ENCODE measurements at places on chromosomes 5 and 9.

GRCh38 chr5:95327211-95327610, 42.3 kb upstream of the MCTP1 start:
- DNase-seq, result no peak

- DNase-seq, result no peak
These were observed 153.3 kb downstream of the EFNA5 start for GRCh38 chr5:107517185-107518033.

- DNase-seq, result peak; percentile 38
These were observed 18.2 kb upstream of the DCP2 start for GRCh38 chr5:112958093-112959088.

GRCh38 chr9:75880618-75881017, 9.9 kb upstream of the PCSK5 start:
- no peak for DNase-seq

- DNase-seq, result no peak
These were observed 17.1 kb downstream of the VPS13A start for GRCh38 chr9:77194423-77194822.

DNA sequence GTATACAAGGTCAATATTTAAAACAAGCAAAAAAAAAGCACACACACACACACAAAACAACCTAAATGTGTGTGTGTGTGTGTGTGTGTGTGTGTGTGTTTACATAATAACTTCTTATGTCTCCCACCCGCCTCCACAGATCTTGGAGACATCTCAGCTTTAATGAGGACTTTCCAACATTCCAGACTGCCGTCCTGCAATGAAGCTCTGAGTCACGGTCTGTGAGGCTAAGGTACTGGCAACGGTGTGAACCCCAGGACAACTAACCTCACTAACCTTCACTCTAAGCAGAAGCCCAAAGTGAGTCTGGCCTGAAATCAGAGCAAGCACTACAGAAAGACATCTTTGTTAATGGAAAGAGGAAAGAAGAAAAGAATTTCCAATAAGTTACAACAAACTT, 22.3 kb downstream of the ZNF474 start:
- DNase-seq, result no peak

GRCh38 chr5:175420383-175420782, 23.6 kb downstream of the DRD1 start:
- no peak for DNase-seq

DNA sequence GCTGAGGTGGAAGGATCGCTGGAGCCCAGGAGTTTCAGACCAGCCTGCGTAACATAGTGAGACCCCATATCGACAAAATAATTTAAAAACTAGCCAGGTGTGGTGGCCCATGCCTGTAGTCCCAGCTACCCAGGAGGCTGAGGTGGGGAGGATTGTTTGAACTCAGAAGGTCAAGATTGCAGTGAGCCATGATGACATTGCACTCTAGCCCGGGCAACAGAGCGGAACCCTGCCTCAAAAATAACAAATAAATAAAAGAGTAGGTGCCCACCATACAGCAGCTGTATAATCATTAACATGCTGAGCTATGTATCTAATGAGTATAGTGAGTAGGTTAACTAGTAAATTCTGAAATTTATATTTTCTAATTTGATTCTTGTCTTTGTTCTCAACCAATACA, 11.0 kb upstream of the ATP6V0E1 start:
- no peak for DNase-seq
